Left colon (tissue), 2 donors: ENCODE measurements at places on chromosomes 6 and 20. TPM values are rescaled to one million over a fixed set of nuclear protein-coding genes. Genes with fewer than 3 reads are reported as not detected.

Gene FAM83D
- 9.4 TPM for total RNA-seq

Gene ACAT2
- 114 TPM for total RNA-seq

Gene POLR1H
- total RNA-seq = 25.6 TPM

Gene SYCP2L
- 0.18 TPM for total RNA-seq

Gene TSPO2
- not detected for total RNA-seq

- DNase-seq = no peak
These were observed 10.9 kb downstream of the PSMB1 start for GRCh38 chr6:170542031-170542719.

GRCh38 chr20:59043698-59044097 lies 1.1 kb upstream of the PRELID3B start:
- DNase-seq = no peak

DNA sequence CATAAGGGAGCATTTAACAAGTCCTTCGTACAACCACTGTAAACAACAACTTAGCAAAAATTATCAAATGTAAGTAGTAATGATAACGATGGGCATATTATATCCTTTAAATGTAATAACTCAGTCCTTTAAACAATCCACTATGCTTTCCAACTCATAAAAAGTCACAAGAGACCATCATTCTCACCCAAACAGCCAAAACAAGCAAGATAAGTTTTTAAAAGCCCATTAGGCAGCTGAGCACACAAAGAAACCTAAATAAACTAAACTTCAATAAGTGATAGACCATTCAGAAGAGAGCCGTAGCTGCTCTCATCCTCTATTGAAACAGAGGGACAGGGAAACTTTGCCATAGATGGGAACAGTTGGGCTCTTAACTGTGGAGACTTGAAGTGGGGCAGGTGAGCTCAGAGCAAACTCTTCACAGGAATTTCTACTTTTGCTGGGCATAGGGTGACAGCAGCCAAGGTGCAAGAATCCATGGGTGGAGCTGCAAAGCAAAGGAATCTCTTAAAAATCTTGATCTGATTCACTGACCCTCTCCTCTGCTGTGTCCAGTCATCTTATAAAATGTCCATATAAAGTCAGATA lies 22.5 kb downstream of the RAB22A start:
- DNase-seq = no peak

DNA sequence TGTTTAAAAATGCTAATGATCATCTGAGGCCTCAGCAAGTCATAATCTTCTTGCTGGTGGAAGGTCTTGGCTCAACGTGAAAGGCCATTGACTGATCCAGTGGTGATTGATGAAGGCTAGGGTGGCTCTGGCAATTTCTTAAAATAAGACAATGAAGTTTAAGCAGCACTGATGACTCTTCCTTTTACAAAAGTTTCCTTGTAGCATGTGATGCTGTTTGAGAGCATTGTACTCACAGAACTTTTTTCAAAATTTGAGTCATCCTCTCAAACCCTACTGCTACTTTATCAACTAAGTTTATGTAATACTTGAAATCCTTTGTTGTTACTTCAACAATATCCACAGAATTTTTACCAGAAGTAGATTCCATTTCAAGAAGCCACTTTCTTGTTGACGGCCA lies 382.3 kb downstream of the ESR1 start:
- DNase-seq = no peak

- DNase-seq = no peak
These were observed 1.7 kb upstream of the FAM50B start for GRCh38 chr6:3847521-3847920.

- peak; percentile 81 for DNase-seq
These were observed 6.8 kb upstream of the SOX4 start for GRCh38 chr6:21586740-21587178.

GRCh38 chr6:120736740-120737139 lies 597.5 kb downstream of the TBC1D32 start:
- no peak for DNase-seq

DNA sequence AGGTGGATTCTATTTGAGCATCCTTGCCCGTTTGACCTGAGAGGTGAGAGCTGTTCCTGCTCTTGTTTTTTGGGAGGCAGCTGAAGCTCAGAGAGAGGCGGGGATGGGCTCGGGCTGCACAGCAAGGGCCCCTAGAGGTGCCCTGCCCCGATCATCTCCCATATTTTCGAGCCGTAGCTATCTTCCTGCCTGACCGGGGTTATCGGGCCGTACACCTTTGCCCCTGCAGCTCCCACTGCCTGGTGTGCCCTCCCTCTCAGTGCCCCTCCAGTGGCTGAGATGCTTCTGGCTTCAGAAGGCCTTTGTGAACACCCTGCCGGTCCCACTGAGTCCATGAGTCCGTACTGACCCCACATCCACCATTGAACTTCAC lies 6.7 kb downstream of the SRC start:
- peak; percentile 14 for DNase-seq

GRCh38 chr6:168823397-168824212 lies 382.6 kb downstream of the SMOC2 start:
- no peak for DNase-seq

- peak; percentile 80 for DNase-seq
These were observed 3.3 kb downstream of the TM9SF4 start for GRCh38 chr20:32112841-32113240.

GRCh38 chr6:76342611-76343160 lies 270.2 kb upstream of the IMPG1 start:
- no peak for DNase-seq
